ENCODE measurements at places on chromosomes 1 and 21. TPM values are rescaled to one million over a fixed set of nuclear protein-coding genes. Genes with fewer than 3 reads are reported as not detected.

The DYNLT5 gene
- not detected for total RNA-seq

DNA sequence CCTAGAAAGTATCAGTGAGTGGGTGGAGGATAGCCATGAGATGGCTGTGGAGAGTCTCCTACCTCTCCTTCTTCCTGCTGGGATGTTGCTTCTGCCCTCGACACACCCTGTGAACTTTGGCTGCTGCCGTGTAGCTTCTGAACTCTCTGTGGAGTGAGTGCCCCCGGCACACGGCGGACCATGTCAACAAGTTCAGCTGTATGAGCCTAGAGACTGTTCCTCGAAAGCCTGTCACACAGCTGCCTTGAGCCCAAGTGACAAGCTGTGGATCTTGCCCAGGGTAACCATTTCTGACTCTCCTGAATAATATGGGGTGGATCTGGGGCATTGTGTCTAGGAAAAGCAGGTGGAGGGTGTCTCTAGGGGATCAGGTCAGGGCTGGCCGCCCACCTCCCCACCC is 143.2 kb downstream of the NOS1AP start:
- peaks cover 6% of the 10 kb centered on the region for H3K27me3 ChIP-seq
- DNase-seq = no peak

DNA sequence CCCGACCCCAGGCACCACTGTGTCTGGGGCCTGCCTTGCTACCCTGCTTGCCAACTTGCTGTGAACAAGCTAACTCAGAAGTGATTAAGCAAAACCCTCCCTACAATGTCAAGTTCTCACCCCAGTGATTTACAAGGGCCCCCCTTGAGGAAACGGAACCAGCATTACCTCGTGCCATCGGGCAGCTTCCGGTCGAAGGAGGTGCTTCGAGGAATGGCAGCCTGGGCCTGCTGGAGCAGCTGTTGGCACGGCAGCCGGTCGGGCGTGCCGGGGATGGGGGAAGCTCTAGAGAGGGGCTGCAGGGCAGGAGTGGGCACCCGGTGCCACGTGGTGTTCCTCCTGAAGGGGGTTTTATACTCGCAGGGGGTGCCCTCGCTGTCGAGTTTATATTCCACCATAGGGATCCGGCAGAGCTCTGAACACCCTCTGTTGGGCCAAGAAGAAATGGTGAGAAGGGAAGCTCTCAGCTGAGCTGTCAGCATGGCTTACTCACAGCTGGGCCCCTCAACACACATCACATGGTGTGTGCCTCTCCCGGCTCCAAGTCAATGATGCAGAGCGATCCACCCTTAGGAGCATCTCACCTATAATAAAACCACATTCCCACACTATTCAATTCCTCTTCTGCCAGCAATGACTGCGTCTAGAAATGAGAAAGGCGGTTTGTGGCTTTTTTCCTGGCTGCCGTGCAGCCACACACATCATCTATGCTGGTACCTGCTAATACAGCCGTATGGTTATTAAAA is 184.4 kb downstream of the SIPA1L2 start:
- no peaks in the 10 kb centered on the region for H3K27me3 ChIP-seq

GRCh38 chr1:114379987-114380386 is 131.0 kb downstream of the TRIM33 start:
- H3K36me3 ChIP-seq = peaks cover 9% of the 10 kb centered on the region
- H3K27ac ChIP-seq = no peak overlapping the region
- H3K4me3 ChIP-seq = no peak overlapping the region
- no peak for DNase-seq
